ENCODE measurements at places on chromosomes 6 and 20. TPM values are rescaled to one million over a fixed set of nuclear protein-coding genes. Genes with fewer than 3 reads are reported as not detected.

PI16 gene
- total RNA-seq = 23.8 TPM

NFS1 gene
- total RNA-seq = 17.8 TPM

RAB44 gene
- not detected for total RNA-seq

PGC gene
- not detected for total RNA-seq

GSTA3 gene
- total RNA-seq = not detected

NFYA gene
- total RNA-seq = 20.4 TPM

All from subcutaneous adipose tissue (tissue), 4 donors.